Activated T-cell treated with anti-CD3 and anti-CD28 coated beads, Interleukin-2, amount 50 U/mL, for 48 hours (primary cell): ENCODE measurements at places on chromosomes 6 and 20.

- DNase-seq, result no peak
Measured at GRCh38 chr6:83311231-83311630, 118.1 kb downstream of the RWDD2A start.

- no peak for DNase-seq
Measured at GRCh38 chr6:33390767-33391277, 801 bp upstream of the KIFC1 start.

GRCh38 chr6:42269974-42270510 is 52.4 kb upstream of the MRPS10 start:
- DNase-seq, result no peak

DNA sequence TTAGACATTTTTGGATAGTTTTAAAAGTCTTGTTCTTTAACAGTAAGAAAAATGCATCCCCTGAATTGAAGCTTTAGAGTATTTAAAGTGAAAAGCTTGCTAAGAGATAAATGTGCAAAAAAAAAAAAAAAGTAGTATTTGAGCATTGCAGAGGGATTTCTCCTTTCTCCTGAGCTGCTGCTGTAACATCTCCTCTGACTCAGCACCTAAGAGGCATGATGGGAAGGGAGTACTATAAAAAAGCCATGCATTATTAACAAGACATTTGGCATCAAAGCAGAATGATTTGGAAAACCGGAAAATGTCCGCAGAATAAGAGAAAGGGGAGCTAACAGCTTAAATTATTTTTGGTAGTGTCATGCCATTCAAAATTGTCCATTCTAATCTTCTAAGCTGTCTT is 27.9 kb downstream of the B4GALT5 start:
- no peak for DNase-seq

DNA sequence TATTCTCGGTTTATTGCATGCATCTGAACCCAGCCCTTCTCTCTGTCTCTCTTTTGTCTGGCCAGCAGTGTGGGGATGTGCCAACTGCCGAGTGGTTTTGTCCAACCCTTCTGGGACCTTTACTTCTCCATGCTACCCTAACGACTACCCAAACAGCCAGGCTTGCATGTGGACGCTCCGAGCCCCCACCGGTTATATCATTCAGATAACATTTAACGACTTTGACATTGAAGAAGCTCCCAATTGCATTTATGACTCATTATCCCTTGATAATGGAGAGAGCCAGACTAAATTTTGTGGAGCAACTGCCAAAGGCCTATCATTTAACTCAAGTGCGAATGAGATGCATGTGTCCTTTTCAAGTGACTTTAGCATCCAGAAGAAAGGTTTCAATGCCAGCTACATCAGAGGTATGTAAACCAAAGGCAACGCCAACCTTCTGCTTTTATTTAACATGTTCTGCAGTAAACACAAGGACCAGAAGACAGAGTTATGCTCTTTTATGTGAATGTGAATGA is 65.8 kb downstream of the ADGRG6 start:
- no peak for DNase-seq

DNA sequence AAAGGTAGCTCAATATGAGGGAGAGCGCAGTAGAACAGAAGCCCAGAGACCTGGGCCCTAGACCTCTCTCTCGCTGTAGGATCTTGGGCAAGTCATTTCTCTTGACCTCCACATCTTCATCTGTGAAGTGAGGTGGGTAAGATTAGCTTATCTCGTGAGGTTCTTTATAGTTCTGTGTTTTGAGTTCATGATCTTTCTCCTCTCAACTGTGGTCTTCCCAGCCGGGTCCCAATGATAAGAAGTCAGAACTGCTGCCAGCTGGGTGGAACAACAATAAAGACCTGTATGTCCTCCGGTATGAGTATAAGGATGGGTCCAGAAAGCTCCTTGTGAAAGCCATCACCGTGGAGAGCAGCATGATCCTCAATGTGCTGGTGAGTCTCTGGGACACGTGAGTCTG is 6.9 kb downstream of the PSMF1 start:
- DNase-seq, result no peak

DNA sequence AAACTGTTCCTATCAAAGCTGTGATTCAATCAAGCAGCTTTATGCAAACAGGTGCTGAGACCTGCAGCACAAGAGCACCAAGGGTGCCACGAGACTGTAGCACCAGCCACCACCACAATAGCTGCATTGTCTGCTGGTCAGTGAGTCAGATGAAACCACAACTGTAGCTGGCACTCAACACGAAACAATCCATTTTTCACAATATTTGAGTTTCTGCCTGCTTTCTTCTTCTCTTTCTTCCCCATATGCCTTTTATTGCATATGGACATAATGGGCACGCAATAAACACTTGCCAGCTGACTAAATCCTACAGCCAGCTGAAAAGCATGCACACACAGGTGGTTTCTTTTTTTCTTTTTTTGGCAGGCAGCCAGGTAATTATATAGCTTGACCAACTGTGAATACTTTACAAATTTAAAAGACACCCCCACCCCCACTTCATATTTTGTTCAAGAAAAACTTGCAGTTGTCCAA is 16.6 kb downstream of the SLC2A12 start:
- DNase-seq, result peak; percentile 29

- DNase-seq, result peak; percentile 89
Measured at GRCh38 chr20:24994470-24995368, 2.2 kb upstream of the APMAP start.

DNA sequence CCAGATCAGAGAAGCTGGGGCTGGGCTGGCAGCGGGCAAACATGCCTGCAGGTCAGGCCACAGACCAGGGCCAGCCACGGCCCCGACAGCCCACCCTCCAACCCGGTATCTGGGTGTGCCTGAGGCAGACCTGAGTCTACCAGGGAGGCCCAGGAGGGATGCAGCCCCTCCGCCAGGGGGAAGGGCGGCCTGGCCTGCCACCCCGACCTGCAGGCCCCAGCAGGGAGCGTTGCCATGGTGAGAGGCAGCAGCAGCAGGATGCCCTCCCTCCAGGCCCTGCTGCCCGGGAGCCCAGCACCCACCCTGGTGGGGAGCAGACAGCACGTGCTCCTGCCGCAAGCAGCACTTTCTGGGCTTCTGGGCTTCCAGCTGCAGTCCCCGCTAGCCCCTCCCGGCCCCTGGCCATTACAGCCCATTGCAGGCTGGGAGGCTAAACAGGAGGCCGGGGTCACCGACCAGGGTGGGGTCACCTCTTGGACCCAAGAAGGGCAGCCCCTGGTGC is 3.8 kb upstream of the EEF1A2 start:
- no peak for DNase-seq

DNA sequence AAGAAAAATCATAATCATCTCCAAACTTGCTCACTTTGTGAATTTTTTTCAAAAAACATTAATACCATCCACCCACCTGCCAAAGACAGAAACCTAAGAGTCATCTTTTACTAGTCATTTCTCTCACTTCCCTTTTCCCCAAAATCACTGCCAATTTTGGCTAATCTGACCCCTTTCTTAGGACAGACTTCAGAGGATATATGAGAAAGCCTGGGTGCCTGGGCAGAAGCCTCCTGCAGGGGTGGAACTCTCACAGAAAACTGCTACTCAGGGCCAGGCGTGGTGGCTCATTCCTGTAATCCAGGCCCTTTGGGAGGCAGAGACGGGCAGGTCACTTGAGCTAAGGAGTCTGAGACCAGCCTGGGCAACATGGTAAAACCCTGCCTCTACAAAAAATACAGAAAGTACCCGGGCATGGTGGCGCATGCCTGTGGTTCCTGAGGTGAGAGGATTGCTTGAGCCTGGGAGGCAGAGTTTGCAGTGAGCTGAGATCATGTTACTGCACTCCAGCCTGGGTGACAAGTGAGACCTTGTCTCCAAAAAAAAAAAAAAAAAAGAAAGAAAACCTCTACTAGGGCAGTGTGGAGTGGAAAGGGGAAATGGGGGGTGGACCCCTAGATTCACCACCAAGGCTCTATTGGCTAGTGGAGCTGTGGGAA is 3.8 kb downstream of the DEK start:
- DNase-seq, result peak; percentile 63

DNA sequence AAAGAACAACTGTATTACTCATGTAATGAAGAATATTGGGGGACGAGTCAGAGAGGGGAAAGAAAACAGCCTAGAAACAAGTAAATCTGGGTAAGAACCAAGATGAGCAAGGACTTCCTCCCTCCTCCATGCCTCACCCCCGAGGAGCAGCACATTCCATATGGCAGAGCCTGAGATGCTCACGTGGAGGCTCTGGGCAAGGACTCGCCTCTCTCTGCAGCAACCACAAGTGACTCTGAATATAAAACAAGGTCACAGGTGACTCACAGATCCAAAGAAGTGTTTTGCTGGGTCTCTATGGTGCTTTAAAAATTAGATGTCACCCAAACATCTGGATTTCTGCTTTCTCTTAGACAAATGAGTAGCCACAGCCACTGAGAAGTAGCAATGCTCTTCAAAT is 453.0 kb upstream of the SULF2 start:
- no peak for DNase-seq

DNA sequence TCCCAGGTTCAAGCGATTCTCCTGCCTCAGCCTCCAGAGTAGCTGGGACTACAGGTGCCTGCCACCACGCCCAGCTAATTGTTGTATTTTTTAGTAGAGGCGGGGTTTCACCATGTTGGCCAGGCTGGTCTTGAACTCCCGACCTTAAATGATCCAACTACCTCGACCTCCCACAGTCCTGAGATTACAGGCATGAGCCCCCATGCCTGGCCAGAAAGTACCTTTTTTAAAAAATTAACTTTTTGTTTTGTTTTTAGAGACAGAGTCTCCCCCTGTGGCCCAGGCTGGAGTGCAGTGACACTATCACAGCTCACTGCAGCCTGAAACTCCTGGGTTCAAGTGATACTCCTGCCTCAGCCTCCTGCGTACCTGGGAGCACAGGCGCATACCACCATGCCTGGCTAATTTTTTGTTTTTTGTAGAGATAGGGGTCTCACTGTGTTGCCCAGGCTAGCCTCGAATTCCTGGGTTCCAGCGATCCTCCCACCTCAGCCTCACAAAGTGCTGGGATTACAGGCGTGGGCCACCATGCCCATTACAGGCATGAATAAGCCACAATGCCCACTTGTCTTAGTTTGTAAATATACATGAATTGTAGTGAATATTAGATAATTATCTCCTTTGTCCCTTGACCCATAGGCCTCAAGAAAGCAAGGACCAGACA is 17.4 kb upstream of the EEF1A1 start:
- DNase-seq, result no peak

- peak; percentile 47 for DNase-seq
Measured at GRCh38 chr20:53581444-53582250, 12.0 kb downstream of the ZNF217 start.

GRCh38 chr20:35992713-35993335 is 24.4 kb downstream of the CNBD2 start:
- peak; percentile 28 for DNase-seq

GRCh38 chr20:40592941-40593340 is 96.1 kb downstream of the MAFB start:
- DNase-seq, result no peak

DNA sequence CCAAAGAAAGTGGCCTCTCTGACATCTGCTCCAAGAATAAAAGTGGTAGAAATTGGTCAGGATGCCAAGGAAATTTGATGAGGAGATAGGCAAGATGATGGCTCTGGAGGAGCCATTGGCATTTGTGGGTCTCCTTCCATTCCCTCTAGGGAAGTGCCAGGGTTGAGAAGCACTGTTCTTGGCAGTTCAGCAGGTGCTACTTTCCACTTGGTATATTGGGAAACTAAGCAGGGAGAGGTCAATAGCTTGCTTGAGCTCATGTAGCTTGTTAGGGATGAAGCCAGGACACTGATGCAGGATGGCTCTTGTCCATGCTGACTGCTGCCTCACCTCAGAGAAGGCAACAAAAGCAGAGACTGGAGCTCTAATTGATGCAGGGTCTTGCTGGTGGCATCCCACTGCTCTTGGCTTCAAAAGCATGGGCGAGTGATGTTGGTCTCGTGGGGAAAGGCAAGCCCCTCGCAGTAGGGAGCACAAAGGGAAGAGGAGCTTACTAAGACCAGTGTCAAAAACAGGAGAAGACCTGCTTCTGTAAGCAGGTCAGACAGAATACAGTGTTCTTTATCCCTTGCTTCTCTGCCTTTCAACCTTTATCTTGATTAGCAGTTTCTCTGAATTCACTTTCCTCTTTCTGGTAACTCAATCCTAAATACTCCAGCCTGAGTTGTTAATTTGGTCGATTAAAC is 73.1 kb upstream of the RIPOR2 start:
- no peak for DNase-seq

DNA sequence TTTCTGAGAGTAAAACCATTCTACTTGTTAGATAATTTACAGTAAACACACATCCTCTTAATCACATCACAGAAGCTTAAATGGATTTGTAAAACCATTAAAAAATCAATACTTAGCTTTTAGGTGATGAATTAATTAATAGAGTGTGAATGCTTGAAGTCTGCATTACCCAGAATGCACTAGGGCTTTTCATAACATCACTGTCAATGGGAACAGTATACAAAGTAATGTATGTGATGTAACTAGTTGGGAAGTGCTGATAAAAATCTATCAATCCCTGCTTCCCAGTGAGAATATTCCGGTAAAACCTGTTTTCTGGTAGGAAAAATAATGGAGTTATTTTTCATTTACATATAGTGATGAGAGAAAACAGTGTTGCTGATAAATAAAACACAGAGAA is 23.1 kb upstream of the HDGFL1 start:
- no peak for DNase-seq

DNA sequence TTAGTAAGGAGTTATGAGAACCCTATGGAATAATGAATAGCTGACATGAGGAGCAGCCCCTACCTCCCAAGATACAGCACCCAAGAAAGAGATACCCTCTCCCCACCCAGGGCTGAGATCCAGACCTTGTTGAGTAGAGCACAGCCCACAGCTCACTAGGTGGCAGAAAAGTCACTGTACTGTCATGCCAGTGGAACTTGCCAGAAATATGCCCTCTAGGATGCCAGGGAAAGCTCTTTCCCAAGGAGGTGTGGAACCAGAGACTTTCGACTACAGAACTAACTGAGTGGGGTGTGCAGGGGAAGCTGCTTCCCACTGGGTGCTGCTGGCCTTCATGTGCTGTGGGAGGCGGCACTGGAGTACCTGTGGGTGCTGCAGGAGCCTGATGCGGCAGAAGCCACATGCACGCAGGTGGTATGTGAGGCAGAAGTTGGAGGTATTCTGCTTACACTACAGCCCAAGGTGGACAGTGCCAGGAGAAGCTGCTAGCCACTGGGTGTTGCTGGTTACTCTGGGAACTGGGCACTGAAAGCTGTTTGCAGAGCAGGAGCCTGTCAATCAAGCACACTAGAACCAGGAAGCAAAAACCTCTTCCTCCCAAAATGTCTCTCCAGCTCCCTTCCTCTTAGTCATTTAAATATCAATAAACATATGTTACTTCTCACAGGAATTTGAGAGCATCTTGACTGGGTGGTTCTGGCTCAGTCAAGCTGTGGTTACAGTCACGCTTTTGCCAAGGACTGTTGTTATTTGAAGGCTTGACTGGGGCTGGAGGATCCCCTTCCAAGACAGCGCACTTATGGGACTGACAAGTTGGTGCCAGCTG is 17.8 kb downstream of the ARMC12 start:
- DNase-seq, result no peak
